HL-60 (cell line): ENCODE measurements at places on chromosomes 16 and 17.

GRCh38 chr16:53695070-53695469 is 8.6 kb downstream of the RPGRIP1L start:
- no peak for DNase-seq

GRCh38 chr17:59277031-59277430 is 54.4 kb upstream of the YPEL2 start:
- peak; percentile 23 for DNase-seq

DNA sequence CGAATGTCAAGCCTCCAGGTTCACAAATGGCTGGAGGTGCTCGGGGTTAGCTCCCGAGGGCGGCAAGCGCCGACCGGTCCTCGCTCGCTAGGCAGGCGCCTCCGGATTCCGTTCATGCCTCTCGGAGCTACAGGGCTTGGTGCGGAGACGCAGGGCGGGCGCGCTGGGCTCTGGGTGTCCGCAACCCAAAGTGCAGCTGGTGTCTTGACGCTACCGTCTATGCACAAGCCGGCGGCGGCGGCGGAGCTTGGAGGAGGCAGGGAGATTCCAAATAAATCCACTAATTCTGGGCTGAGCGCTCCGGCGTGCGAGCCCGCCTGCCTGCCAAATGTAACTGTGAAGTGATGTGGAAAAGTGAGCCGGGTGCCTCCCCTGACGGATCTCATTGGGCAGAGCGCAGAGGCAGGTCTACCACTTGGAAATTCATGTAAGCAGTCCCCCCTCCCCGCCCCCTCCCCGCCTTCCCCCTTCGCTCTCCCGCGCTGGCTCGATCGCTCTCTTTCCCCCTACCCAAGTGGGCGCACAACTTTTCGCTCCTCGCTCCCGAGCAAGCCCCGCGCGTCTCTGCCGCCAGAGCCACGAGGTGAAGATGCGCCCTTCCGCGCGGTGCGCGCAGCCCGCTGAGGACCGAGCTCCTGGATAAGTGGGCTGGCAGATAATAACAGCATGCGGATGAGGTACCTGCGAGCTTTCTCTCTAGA is at the start of gene CDH8:
Gene CDH8 (minus strand): TSS at position 338 of the 701 bp plus-strand sequence. CDS start 15,035 bp downstream, outside the sequence.
- no peak for DNase-seq

GRCh38 chr16:20678242-20678641 is 19.2 kb downstream of the ACSM1 start:
- no peak for DNase-seq

DNA sequence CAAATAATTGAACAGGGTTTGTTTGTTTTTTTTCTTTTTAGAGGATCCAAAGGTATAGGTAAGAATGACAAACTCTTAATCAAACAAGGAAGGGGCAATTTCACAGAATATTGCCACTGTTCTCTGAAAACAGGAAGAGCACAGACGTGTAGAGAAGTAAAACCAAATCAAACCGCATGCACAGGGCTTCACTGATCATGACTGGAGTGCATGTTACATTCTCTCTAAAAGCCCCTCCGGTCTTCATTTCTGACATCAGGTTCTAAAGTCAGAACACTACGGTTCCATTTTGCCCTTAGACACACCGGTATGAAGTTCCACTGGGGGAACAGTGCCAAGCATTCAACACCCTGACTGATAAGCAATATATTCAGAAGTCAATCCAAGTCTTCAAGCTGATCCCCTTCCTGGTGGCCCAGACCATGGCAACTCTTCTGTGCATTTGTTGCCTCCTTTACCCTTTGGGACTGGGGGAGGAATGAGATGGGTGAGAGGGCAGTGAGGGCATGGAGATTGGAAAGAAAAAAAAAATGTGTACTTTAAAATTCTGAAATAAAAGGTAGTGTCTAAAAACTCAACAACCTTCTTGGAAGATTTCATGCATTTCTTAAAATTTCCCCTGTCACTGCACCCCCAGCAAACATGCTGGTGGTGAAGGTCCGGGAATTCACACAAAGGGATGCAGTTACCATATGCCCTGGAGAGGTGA is 1.4 kb downstream of the MMD start:
- peak; percentile 45 for DNase-seq

DNA sequence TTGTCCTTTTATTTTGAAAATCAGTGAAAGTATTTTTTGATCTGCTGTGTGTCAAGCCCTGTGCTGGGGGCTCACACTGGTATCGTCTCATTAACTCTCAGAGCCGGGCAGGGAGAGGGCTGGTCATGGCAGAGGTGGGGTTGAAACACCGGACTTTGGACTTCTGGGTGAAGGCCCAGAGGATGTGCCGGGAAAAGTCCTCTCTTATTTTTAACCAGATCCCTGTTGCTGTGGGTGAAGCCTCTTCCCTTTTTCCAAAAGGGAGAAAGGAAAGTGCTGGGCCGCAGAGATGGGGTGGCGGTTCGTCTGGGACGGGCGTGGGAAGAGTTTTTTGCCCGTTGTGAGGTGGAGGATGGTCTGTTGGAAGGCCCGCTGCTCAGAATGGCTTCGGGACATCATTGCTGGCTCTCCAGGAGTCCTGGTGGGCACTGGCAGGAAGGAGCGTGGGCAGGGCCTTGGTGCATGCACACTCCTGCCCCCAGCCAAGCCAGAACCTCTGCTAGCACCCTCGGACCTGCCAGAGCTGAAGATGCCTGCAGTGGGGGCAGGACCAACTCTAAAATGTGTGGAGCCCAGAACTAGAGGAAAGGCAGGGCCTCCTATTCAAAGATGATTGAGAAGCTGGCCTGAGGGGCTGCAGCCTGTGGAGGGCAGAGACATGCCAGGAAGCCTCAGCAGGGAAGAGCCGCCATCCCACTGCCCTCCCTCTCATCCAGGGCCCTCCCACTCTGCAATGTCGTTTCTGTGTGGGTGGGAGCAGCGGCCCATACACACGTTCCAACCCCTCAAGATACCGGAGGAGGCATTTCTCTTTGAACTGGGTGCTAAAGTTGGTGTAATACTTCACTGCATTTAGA is 213.2 kb downstream of the CCDC182 start:
- DNase-seq: no peak

- no peak for DNase-seq
Measured at GRCh38 chr16:47643323-47644000, 182.3 kb downstream of the PHKB start.
